Stimulated activated CD8-positive, alpha-beta memory T cell treated with anti-CD3 and anti-CD28 coated beads, Interleukin-12 subunit alpha, Interleukin-12 subunit beta, amount 100 ng/mL, for 1 hour (primary cell): ENCODE measurements at places on chromosomes 13 and 19.

DNA sequence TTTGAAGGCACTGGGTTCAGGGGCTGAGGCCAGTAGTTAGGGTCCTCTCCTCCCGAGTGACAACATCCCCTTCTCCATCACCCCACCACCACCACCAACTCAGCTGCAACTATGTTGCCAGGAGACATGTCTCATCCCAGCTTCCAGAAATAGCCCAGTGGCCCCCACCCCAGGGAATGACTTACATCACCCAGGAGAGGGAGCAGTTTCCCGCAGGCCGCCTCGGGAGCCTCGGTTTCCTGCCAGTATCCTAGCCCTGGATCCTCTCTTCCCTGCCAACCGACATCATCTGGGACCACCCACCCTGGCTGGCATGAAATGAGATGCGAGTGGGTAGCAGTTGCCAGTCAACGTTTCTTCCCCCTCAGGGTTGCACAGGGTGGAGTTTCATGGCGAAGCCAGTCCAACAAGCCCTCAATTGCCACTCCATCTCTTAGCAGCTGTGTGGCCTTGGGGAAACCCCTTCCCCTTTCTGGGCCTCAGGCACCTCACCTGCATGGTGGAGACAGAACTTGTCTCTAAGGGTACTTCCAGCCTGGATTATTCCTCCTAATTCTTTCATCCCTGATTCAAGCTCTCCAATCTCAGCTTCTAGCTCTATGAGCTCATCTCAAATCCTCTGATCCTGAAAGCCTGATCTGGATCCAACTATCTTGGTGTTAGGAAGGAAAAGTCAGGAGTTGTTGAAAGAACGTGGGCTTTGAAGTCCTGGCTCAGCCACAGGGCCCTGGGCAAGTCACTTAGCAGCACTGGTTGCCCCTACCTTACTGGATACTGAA lies 3.9 kb upstream of the GSK3A start:
- DNase-seq = no peak

- no peak for DNase-seq
Measured at GRCh38 chr19:8231073-8231604, 22.0 kb downstream of the CERS4 start.

DNA sequence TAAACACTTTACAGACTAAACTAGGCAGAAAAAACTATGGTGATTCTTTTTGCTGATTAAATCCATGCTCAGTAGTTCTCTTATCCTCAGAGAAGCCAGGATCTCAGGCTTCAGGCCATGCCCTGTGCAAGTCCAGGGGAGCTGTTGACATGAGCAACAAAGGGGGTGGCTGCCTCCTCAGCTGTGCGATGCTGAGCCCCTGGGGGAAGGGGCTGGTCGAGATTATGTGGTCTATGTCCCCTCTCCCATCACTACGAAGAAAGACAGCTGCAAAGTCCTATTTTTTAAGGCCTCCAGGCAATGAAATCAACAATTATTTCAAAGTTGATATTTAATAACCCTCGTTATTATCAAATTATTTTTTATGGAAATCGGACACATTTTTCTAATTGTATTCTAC lies 37.0 kb downstream of the IRS2 start:
- no peak for DNase-seq

DNA sequence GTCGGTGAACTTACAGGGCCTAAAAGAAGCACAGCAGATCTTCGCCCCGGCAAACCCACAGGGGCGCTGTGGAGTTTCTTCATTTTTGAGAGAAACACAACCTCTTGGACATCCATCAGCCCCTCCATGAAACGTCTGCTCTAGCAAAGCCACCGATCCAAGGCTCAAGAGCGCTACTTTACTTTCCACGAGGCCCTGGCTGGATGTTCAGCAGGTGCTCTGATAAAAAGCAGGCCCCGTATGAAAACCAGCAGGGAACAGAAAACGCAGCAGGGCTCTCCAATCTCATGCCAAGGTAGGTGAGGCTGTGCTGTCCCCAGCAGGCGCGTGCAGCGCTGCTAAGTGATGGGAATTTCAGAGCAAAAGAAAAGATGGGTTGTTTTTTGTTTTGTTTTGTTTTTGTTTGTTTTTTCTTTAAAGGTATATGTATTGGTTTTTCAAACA lies 86.7 kb downstream of the IRS2 start:
- no peak for DNase-seq
